Vagina (tissue), 2 donors: ENCODE measurements at places on chromosomes 12 and 14.

- no peak for DNase-seq
Measured at GRCh38 chr14:36096090-36096489, 80.4 kb downstream of the PTCSC3 start.

GRCh38 chr12:43692064-43692463 lies 66.5 kb downstream of the PUS7L start:
- no peak for DNase-seq

GRCh38 chr12:80952443-80952842 lies 14.7 kb upstream of the LIN7A start:
- DNase-seq, result no peak

DNA sequence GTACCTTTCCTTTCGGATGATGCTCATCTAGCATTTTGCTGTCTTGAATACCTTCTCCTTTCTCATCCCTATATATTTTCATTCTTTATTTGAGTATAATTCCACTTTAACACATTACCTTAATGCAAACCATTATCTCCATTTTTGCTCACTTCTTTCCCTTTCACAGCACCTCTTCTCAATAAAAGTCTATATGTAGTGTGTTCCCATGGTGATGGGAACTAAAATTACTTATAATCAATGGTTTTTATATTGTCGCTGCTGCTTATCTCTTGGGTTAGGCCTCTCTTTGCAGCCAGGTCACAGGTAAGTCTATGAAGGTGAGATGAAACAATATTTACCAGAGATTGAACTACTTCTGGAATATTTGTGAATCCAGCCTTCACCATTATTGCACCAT lies 121.6 kb upstream of the FGD4 start:
- no peak for DNase-seq

- DNase-seq, result no peak
Measured at GRCh38 chr14:82766996-82767395, 1233.3 kb upstream of the SEL1L start.

GRCh38 chr14:104087505-104087904 lies 2.0 kb downstream of the ASPG start:
- no peak for DNase-seq

GRCh38 chr12:113263431-113263963 lies 42.2 kb downstream of the TPCN1 start:
- no peak for DNase-seq

DNA sequence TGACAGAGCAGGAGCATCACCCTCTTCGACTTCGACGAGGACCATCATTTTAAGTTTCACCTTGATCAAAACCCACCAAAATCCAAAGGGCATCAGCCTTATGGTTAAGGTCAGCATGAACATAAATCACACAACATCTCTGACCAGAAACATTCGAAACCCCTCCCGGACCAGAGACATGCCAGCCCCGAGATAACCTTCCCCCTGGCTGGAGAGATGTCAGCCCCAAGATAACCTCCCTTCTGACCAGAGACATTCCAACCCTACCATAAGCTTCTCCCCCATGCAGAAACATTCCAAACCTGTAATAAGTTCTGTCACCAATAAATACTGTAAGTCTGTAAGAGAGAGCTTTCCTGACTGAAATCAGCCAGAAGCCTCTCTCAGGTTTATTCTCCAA lies 6.3 kb downstream of the PCNX4 start:
- DNase-seq, result no peak

DNA sequence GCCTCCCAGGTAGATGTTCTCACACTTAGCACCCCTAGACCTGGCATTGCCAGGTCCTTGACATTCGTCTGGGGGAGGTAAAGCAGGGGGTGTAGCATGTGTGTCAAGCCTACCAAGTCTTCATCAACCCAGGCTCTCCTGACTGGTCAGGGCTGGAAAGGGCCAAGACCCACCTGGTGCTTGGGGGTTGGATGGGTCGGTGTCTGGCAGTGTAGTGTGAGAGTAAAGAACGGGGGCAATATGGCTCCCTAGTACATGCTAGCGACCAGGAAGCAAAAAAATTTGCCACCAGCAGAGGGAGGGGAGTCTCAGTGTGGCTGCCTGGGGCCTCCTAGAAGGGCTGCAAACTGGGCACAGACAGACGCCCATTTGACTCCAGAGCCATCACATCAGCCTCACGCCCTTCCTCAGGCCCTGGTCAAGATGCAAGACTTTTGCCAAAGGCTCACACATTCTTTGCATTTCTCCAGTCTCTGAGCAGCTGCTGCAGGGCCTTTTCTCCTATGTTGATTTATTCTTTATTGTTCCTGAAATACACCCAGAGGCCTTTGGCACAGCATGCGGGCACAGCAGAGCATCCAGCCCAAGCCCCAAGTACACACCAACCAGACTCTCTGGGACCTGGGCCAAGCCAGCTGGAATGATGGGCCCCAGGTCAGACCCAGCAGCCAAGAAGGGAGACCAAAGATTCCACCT lies 38.3 kb upstream of the PNMA1 start:
- no peak for DNase-seq

DNA sequence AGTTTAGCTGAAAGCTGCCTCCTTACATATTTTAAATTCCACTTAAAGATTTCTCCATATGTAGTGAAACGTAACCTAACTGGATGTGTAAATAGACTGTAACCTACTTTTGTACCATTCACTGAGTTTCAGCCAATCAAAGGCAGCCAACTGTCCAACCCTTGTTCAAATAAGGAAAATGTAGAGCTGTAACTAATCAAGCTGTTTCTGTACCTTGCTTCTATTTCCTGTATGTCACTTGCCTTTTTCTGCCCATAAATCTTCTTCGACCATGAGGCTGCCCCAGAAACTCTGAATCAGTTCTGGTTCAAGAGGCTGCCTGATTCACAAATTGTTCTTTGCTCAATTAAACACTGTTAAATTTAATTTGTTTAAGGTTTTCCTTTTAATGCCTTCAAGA lies 6.3 kb downstream of the SLC7A8 start:
- no peak for DNase-seq

DNA sequence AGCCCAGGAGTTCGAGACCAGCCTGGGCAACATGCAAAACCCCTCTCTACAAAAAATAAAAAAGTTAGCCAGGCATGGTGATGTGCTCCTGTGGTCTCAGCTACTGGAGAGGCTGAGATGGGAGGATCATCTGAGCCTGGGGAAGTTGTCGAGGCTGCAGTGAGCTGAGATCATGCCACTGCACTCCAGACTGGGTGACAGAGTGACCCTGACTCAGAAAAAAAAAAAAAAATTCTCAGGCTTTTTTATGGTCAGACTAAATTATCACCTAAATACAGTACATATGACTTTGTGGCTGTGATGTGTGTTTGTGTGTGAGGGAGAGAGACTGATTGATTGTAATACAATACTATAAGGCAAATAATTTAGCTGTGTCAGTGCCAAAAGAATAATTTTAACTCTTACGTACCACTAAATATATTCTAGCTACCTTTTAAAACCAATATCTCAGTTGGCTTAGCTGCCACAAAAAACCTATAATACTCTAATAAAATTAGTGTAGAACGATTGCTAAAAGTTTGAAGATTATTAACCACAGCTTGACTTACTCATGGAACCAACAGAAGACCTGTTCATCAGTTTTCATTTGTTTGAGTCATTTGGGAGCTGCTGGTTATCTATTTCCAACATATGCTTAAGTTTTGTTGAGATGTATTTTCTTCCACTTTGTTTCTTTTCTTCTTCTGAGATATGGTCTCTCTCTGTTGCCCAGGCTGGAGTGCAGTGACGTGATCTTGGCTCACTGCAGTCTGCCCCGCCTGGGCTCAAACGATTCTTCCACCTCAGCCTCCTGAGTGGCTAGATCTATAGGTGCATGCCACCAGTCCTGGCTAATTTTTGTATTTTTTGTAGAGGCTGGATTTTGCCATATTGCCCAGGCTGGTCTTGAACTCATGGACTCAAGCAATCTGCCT lies 58.0 kb downstream of the DIP2B start:
- DNase-seq, result no peak

GRCh38 chr12:41293461-41293860 lies 105.3 kb downstream of the PDZRN4 start:
- DNase-seq, result no peak

- no peak for DNase-seq
Measured at GRCh38 chr12:124766727-124767065, 97.0 kb downstream of the SCARB1 start.

DNA sequence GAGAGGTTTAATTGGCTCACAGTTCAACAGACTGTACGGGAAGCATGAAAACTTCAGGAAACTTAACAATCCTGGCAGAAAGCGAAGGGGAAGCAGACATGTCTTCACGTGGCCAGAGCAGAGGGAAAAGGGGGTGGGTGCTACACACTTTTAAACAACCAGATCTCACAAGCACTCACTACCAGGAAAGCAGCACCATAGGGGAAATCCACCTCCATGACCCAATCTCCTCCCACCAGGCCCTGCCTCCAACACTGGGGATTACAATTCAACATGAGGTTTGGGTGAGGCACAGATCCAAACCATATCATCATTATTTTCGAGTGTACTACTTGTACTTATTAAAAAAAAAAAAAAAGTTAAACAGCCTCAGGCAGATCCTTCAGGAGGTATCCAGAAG lies 29.9 kb downstream of the RXYLT1 start:
- DNase-seq, result no peak

- DNase-seq, result no peak
Measured at GRCh38 chr14:89617481-89618329, 200.7 kb upstream of the FOXN3 start.

- DNase-seq, result no peak
Measured at GRCh38 chr12:129486931-129487330, 416.9 kb downstream of the TMEM132D start.

DNA sequence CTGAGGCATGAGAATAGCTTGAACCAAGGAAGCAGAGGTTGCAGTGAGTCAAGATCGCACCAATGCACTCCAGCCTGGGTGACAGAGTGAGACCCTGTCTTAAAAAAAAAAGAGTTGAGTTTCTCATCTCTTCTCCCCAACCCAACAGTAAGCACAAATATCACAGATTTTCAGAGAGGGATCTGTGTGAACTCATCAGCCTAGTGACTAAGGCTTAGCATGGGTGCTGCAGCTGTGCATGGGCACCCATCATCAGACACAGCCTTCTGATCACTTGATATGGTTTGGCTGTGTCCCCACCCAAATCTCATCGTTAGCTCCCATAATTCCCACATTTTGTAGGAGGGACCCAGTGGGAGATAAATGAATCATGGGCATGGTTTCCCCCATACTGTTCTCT lies 298.9 kb downstream of the PCNX1 start:
- no peak for DNase-seq

GRCh38 chr14:68981539-68981976 lies 2.5 kb upstream of the ACTN1 start:
- DNase-seq, result no peak

GRCh38 chr14:38593476-38593875 lies 337.6 kb upstream of the CLEC14A start:
- DNase-seq, result no peak

GRCh38 chr12:66236969-66237368 lies 48.0 kb downstream of the IRAK3 start:
- DNase-seq, result no peak

GRCh38 chr14:74324931-74325361 lies 22.2 kb upstream of the ABCD4 start:
- no peak for DNase-seq

GRCh38 chr14:92619671-92620456 lies 106.3 kb downstream of the RIN3 start:
- no peak for DNase-seq

GRCh38 chr12:68647507-68647906 lies 36.8 kb downstream of the RAP1B start:
- DNase-seq, result no peak

DNA sequence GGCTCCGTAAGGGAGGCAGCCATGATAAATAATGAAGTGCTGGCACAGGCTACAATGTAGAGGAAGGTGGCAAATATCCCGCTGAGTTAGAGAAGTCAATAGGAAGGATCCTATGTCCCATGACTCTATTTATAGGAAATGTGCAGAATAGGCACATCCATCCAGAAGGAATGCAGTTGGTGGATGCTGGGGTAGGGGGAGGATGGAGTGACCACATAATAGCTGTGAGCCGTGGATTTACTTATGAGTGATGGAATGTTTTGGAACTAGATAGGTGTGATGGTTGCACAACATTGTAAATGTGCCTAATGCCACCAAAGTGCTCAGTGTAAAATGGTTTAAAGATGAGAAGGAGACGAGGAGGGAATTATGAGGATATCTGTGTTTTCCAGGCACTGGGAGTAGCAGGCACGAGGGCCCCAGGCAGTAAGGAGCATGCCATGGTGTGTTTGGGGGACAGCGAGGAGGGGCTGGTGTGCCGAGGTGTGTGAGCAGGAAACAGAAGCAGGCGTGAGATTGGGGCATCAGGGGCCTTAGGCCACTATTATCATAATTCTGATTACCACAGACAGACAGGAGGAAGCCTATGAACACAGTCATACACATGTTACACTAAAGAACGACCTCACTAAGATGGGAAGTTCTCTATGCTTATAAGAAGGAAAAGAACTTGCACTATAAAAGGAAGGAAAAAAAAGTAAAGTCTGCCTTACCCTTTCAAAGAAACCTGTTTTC lies 837.3 kb upstream of the TMEM132C start:
- peak; percentile 42 for DNase-seq

GRCh38 chr12:61362037-61362436 lies 898.2 kb upstream of the USP15 start:
- DNase-seq, result no peak

DNA sequence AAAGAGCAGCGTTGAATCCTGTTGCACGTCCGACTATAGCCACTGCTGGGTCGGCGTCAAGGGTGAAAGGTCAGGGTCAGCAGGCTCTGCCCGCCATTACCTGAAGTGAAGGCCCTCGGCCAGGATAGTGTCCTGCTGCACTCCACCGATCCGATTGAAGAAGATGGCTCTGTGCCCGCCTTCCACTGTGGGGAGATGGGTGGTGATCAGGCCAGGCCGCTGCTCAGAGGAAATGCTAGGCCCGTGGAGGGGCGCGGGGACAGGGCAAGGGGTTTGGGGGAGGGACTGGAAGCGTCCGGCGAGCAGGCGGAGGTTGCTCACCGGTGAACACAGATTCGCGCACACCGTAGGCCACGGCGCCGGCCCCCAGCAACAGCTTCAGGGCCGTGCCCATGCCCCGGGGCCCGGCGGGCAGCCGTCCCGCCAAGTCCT lies 352 bp downstream of the PHB2 start:
- no peak for DNase-seq

- DNase-seq, result no peak
Measured at GRCh38 chr12:45663455-45663854, 66.1 kb upstream of the ARID2 start.

- DNase-seq, result no peak
Measured at GRCh38 chr12:63888908-63889635, 44.6 kb downstream of the SRGAP1 start.

GRCh38 chr12:47578836-47579235 lies 127.0 kb downstream of the RPAP3 start:
- DNase-seq, result no peak

GRCh38 chr14:95424529-95424928 lies 91.9 kb downstream of the SYNE3 start:
- DNase-seq, result no peak

- peak; percentile 46 for DNase-seq
Measured at GRCh38 chr12:2691345-2692071, 103.3 kb upstream of the FKBP4 start.

DNA sequence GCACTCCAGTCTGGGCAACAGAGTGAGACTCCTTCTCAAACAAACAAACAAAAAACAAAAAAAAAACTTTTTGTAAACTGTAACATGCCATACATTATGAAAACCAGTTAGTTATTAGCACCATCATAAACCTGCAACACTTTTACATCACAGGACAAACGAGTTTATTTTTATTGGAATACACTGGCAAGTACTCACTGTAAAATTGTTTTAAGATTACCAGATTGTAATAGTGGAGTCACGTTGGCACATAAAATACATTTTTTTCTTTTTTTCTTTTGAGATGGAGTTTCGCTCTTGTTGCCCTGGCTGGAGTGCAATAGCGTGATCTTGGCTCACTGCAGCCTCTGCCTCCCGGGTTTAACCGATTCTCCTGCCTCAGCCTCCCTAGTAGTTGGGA lies 15.7 kb downstream of the FKBP3 start:
- no peak for DNase-seq

- DNase-seq, result no peak
Measured at GRCh38 chr12:1830981-1831963, 10.9 kb downstream of the LRTM2 start.
